ENCODE measurements at places on chromosomes 3 and 15. TPM values are rescaled to one million over a fixed set of nuclear protein-coding genes. Genes with fewer than 3 reads are reported as not detected.

DNA sequence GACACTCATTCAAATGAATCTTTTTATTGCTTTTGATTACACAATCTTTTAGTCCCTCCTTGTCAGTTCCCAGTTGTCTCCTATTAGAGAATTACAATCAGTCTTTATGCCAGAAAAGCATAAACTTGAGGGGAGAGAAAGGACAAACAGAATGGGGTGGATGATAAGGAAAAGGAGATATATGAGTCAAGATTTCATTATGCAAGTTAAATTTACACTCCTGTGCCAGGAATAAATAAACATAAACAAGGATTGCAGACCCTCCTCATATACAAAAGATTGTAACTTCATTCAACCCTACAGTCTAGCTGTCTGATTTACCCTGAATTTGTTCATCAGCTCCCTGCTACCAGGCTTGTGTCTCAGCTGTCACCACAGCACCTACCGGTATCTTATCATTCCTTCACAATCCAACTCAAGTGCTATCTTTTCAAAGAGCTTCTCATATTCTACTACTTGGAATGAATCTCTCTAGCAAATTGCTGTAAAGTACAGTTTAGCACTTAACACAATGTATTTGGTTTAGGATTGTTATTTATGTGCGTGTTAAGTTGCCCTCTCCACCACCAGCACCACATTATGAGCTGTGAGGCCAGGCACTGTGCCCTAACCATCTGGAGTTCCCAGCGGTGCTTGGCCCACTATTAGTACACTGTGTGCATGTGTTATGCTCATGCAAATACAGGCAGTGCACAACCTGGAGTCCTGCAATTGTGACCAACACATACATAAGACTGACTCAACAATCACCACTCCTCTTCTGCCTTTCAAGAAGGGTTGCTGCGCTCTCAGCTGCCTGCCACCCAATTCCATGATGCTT, 504.1 kb downstream of the TBL1XR1 start:
- DNase-seq: no peak

DNA sequence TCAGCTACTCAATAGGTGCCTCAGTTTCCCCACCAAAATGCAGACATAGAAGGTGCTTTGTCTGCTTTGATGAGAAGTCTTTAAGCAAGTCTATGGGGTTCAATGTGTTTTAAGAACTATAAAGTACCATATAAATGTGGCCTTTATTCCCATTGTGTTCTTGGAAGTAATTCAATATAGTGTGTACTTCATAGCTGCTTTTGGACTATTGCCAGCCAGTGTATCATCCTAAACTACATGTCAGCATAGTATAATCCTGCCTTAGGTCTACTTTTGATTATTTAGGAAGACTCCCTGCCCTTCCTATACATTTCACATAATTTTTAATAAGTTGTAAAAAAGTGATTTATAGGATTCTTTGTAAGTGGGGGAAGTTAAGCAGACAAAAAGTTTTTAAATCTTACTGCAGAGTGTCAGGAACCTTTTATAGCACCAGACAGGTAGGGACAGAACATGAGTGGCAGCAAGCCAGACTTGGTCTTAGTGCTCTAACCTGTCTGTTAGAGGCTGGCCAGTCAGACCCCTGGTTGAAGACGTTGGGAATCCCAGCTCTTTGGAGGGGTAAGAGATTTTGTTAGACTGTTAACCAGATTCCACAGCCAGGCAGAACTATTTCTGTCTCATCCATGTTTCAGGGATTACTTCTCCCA, 48.4 kb downstream of the MLH1 start:
- DNase-seq: peak; percentile 33

GRCh38 chr15:88828791-88829190, 25.6 kb downstream of the ACAN start:
- no peak for DNase-seq

The DYNLT2B gene
- 4.2 TPM for total RNA-seq

The CHDH gene
- total RNA-seq: under 0.01 TPM

DNA sequence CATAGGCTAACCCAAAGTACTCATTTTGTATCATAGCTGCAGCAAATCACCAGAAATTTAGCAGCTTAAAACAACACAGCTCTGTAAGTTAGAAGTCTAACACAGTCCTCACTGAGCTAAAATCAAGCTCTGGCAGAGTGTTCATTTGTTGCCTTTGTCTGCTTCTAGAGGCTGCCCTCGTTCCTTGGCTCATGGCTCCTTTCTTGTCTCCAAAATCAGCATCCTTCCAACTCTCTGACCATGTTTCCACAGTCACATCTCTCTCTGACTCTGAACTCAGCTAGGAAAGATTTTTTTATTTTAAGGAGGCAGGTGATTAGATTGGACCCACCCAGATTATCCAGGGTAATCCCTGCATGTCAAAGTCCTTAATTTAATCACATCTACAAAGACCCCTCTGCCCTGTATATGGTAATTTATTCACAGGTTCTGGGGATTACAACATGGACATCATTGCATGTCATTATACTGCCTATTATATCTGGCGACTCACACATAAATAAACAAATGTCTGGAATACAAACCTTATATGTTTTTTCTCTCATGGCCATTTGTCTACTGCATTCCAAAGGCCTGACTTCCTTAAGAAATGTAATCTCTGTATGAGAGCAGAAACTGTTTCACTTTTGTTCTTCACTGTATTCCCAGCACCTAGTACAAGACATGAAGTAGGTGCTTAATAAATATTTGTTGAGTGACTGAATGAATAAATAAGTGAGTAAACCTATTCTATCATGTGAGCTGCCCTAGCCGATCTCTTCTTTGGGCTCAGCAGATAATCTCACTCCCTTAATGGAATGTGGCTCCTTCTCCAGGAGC, 15.1 kb upstream of the UACA start:
- DNase-seq: peak; percentile 94

DNA sequence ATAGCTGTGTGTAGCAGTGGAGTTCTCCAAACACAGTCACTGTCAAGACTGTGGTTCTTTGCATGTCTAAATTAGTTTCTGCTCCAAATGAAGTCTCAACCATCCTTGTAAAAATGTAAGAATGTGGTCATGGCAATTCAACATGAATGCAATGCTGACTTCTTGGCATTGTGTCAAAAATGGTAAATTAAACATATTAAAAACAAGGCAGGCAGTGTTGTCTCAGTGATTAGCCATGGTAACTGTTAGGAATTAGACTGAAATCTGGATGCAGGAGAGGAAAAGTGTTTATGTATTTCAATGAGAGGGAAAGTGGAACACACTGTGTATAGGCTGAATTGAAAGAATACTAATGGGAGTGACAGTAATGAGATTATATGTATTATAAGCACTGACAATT, 597.2 kb downstream of the EDEM1 start:
- DNase-seq: no peak

- no peak for DNase-seq
These were observed 12.3 kb upstream of the CORO2B start for GRCh38 chr15:68566377-68566954.

DNA sequence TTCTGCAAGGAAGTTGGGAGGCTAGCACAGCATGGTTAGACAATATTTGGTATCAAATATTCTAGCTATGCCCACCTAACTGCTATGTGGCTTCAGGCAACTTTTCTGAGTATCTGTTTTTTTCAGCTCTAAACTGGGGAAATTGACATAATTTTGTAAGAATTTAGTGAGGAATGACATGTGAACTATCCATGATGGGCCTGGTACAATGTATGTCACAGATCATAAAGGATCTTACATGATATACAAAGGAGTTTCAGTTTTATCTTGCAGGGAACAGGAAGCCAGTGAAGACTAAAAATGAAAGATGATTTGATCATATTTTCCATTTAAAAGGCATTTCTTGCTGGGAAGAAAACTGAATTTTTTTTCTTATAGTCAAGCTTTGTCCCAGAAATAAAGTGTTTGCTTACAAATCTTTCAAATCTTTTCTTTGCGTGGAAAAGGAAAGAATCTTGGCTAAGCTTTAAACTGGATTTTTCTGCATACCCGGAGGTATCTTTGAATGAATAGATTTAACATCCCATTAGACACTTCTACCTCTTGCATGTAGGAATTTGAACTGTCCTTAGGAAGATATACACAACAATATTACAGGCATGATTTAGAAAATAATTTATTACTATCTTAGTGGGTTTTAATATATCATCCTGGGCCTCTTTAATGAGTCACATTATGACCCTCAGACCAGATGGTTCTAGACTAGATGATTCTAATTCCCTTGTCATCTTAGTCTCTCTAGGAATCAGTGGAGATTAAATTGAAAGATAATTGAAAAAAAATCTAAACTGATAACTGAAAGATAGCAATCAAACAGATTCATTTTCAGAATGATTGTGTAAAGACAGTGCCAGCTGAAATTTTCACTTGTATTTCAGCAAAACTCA, 436.0 kb upstream of the THBS1 start:
- DNase-seq: no peak

- no peak for DNase-seq
These were observed 657.0 kb upstream of the ADAMTS9 start for GRCh38 chr3:65344846-65345245.

- no peak for DNase-seq
These were observed 5.1 kb upstream of the TM4SF1 start for GRCh38 chr3:149382518-149382917.

- no peak for DNase-seq
These were observed 68.5 kb upstream of the ATP13A5 start for GRCh38 chr3:193446965-193447602.

The UQCRC1 gene
- 1,365 TPM for total RNA-seq

The SUMF1 gene
- total RNA-seq: 25.0 TPM

- DNase-seq: no peak
These were observed 877.8 kb downstream of the TUSC7 start for GRCh38 chr3:117587416-117587815.

GRCh38 chr15:60485365-60486055, 6.6 kb upstream of the ICE2 start:
- DNase-seq: no peak

The SOX14 gene
- not detected for total RNA-seq

DNA sequence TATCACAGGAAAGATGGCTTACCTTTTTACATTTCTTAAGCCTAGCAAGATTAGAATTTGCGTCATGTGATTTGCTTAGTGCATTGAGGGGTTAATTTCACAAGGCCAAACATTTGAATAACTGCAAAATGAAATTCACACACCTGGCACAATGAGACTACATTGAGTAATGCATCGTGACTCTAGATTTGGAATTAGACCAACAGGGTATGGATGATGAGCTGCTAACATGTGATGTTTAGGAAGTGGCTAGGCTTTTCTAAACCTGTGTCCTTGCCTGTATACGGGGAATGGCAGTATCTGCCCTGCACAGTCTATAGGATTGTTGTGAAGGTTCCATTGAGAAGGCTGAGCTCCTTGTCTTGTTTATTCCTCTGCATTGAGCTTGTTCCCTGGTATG, 160.1 kb downstream of the MFSD1 start:
- no peak for DNase-seq

DNA sequence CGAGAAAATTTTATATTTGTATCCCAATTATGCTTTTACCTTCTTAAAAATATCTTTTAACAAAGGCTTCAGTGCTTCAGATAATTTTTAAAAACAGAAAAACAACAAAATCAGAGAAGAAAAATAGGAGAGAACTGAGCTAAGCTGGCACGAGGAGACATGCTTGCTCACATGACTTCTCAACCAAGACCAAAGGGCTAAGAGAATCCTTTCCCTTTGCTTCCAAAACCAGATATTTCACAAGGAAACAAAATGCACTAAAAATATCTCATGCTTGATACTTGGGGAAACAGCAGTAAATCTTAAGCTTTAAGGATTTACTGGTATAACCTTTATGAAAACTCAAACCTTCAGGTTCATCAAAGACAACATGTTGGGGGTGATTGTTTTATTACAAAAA, 58.4 kb downstream of the CAPN7 start:
- DNase-seq: no peak

The CA12 gene
- 33.7 TPM for total RNA-seq

DNA sequence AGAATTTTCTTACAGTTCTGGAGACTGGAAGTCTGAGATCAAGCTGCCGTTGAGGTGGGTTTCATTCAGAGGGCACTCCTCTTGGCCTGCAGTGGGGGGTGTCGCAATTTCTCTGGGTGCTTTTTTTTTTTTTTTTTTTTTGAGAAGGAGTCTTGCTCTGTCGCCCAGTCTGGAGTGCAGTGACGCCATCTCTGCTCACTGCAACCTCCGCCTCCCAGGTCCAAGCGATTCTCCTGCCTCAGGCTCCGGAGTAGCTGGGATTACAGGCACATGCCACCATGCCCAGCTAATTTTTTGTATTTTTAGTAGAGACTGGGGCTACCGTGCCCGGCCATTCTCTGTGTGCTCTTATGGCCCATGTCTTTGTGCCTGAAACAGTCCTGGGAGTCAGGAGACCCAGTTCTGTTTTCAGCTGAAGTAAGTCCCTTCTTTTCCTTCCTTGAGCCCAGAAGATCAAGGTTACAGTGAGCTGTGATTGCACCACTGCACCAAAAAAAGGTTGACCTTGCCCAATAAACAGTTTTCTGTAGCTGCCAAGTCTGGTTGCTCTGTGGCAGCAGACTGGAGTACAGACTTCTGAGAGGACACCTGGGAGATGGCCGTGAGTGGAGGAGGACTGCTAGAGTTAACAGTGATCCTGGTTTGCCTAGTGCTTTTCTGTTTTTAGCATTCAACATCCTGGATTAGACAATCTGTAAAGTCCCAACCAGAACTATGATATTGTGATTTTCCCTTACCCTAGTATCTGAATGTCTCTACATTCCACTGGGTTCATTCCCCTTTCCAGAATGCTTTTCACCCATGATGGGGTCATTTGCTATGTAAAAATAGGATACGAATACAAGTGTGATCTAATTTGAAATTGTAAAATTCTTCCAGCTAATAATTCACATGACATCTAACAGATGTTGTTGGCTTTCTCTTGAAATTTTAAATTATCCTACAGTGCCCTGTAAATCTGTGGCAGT, 76.6 kb upstream of the RNF7 start:
- DNase-seq: no peak

The OIP5 gene
- total RNA-seq: 4.1 TPM

The DAPK2 gene
- total RNA-seq: 0.36 TPM

DNA sequence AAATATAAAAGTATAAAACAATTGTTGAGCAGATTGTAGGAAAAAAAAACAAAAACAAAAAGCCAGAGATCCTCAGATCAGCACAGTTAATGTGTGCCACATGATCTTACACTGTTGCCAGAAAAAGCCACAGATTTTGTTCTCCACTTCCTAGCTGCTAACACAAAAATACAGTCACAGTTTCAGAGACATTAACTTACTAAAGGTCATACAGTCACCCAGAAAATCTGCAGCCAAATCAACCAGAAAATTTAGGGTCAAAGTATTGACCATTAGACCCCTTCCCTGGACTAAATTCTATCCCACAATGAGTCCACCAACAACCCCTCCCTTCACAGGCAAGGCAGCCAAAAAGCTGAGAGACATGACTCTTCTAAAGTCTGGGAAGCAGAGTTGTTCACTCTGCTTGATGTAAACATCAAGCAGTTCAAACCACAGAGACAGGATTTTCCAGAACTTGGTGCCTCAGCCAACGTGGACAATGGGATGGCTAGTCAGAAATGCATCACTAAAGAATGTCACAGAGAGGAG, 59.1 kb downstream of the SST start:
- DNase-seq: peak; percentile 6

GRCh38 chr3:153232851-153233271, 70.8 kb downstream of the RAP2B start:
- peak; percentile 88 for DNase-seq

The TMEM42 gene
- 13.1 TPM for total RNA-seq

The DNASE1L3 gene
- not detected for total RNA-seq

- peak; percentile 18 for DNase-seq
These were observed 46.7 kb upstream of the PYDC2 start for GRCh38 chr3:191414286-191414685.

The ROBO2 gene
- 14.5 TPM for total RNA-seq

Measured in IMR-90 (cell line).